ENCODE measurements at places on chromosomes 2 and 18. TPM values are rescaled to one million over a fixed set of nuclear protein-coding genes. Genes with fewer than 3 reads are reported as not detected.

The VIL1 gene
- not detected for total RNA-seq

DNA sequence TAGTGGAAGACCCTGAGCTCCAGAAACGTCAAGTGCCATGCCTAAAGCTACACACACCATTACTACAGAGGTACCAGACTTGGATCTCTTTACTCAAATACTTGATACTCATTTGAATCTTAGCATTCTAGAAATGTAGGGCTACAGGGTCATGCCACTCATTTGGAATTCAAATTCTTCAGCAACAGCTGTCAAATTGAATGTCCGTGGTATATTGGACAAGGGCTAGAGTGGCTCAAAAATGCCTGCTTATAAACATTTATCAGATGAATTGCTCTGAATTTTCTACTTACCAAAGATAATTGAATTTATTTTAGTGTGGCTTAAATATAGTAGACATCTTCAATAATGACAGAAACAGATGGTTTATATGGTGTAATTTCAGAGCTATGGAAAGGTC is 669.7 kb downstream of the SLC4A3 start:
- no peak for DNase-seq

GRCh38 chr18:10010611-10011015 is 96.8 kb downstream of the VAPA start:
- DNase-seq = peak; percentile 65

The MATN3 gene
- total RNA-seq = 0.48 TPM

- DNase-seq = no peak
Measured at GRCh38 chr18:10490401-10491165, 35.2 kb upstream of the NAPG start.

The GKN2 gene
- total RNA-seq = not detected

DNA sequence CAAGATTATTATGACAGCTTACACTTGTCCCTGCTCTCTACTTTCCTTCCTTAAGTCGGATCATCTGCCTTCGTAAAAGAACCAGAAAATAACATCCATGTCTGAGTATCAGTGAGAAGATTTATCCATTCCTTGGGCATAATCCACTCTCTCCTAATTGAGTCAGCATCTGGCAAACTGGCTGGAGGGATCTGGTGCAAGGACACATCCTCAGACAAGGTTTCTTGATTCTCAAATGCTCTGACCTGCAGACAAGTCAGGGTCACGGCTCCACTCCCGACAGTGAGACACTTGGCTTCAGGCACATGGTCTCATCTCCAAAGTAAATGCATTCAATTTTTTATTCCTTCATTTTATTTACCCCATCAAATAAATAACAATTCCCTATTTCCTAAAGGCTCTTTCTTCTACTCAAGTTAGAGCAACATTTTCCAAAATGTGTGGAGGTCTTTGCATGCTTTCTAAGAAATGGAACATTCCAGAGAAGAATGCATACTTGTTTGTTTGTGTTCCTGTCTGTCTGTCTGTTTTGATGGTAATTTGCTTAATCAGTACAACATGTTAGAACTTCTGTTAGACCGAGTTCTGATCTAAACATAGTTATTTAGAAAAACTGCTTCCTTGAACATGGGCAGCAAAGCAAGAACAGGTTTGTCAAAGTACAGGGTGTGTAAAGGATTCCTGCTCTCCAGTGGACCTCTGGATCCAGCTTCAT is 246.9 kb downstream of the IRS1 start:
- no peak for DNase-seq

DNA sequence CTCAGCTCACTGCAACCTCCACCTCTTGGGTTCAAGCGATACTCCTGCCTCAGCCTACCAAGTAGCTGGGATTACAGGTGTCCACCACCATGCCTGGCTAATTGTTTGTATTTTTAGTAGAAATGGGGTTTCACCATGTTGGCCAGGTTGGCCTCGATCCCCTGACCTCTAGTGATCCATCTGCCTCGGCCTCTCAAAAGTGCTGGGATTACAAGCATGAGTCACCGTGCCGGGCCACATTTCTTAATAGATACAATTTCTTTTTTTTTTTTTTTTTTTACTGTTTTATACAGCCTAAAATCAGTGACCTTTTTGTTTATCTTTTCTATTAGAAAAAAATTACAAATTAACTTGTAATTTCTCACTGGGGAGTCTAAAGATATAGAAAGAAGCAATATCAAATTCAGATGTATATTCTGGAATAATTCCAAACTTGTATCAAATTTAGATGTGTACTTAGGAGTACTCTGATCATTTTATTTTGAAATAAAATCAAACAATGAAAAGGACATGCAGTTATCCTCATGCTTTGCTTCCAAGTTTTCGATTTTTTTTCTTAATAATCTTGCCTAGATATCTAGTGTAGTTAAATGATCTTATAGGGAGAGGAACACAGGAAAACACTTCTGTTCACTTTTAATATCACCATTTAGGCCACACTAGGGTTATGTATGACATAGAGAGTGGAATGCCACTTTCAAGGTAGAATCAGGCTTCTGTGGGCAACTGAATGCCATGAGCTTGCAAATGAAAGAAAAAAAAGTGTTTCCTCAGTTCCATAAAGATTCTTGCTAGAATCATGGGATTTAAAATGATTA is 1089.3 kb downstream of the SUCLG1 start:
- no peak for DNase-seq

GRCh38 chr2:15811367-15811766 is 129.0 kb upstream of the MYCN start:
- DNase-seq = peak; percentile 57

DNA sequence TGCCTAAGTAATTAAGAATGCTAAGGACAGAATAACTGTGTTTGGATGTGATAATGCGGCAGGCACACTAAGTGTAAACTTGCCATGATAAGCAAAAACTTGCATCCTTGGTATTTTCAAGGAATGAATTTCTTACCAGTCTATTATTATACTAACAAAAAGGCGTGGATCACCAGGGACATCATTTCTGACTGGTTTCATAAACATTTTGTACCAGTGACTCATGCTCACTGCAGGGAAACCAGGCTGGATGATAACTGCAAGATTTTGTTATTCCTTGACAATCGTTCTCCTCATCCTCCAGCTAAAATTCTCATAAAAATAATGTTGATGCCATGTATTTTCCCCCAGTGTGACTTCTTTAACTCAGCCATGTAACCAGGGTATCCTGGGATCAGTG is 289.5 kb downstream of the CDCA7 start:
- DNase-seq = no peak

DNA sequence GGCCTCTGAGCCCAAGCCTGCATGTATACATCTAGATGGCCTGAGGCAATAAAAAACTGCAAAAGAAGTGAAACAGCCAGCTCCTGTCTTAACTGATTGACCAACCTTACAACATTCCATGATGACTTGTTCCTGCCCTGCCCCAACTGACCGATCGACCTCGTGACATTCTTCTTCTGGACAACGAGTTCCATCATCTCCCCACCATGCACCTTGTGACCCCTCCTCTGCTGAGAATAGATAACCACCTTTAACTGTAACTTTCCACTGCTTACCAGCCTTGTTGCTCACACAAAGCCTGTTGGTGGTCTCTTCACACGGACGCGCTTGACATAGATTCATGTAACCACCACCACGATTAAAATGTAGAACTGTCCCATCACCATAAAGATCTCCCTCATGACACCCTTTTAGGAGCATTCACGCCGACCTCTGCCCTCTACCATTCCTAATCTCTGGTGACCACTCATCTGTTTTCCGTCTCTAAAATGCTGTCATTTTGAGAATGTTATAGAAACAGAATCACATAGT is 120.1 kb upstream of the REV1 start:
- DNase-seq = no peak

GRCh38 chr2:239201531-239201876 is 199.3 kb downstream of the HDAC4 start:
- peak; percentile 72 for DNase-seq

DNA sequence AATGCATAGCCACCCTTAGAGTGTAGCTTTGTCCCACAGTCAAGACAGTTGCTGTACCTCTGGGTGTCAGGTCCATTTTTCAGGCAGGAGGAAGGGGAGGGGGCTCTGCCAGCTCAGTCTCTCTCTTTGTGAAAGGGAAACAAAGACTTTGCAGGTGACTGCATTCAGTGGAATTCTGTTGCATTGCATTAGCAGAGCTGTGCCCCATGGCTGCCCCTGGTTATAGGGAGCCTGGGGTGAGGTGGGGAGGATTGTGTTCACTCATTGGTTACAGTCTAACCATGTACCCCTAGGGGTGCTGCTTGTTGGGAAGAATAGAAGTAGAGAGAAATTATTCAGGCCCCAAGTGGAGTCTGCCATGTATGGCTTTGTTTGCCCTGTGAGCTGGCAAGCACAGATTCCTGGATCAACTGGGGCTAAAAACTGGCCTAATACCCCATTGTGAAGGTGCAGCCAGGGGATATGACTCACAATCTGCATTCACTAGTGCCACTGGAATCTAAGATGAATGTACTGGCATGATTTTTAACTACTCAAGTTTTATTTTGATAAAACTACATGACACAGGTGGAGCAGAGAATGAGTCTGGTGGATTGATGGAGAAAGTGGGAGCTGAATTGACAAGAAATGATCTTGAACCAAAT is 118.4 kb downstream of the SH3BP4 start:
- DNase-seq = no peak

- DNase-seq = no peak
Measured at GRCh38 chr2:22375096-22375495, 1009.9 kb upstream of the KLHL29 start.

DNA sequence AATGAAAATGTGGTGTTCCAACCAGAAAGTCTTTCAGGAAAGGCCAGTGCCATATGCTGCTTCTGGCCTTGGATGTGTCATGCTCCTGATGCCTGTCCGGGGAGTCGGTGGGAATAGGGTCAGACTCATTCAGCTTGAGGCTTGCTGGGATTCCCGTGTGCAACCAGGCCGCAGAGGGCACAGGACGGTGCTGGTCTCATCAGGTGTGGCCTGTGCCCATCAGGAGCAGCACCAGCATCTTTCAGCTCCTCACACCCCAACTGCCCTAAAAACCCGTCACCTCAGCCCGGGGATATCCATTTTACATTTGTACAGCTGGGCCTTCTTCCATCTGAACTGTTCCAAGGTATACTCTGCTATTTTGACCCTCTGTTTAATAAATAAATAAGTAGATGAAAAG is 13.3 kb upstream of the CNNM3 start:
- no peak for DNase-seq

The ANTXR1 gene
- total RNA-seq = 152 TPM

The PTPRN gene
- total RNA-seq = not detected

DNA sequence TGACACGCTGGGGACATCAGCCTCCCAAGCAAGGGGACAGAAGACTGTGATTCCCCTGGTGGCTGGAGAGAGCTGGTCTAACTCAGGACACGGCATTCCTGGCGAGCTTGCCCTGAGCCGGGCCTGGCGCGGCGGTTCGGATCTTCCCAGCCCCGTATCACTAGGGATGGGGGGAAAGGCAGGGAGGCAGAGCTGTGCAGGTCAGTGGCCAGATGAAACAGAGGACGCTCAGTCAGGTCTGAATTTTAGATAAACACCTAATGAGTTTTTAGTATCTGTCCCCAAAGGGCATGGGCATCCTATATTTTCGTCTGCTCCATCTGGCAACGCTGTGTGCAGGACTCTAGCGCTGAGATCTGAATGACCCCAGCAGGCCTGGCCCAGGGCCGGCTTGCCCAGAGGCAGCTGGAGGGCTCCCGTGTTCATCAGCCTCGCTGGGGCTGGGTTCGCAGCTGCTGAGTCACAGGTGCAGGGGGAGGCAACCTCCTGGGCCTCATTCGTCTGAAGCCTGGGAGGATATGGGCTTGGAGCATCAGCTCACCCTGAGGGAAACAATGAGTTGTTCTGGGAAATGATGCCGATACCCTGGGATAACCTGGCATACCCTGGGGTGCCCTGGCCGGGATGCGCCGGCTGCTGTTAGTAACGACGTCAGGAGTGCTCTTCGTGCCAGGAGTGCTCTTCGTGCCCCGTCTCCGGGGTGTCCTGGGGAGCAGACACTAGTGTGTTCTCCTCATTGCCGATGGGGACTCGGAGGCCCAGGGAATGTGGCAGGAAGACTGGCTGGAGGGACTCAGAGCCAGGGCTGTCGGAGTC is 48.1 kb upstream of the HPCAL1 start:
- DNase-seq = no peak

- no peak for DNase-seq
Measured at GRCh38 chr2:45085487-45085886, 76.2 kb upstream of the SIX2 start.

- DNase-seq = no peak
Measured at GRCh38 chr18:57390044-57390443, 37.7 kb downstream of the ST8SIA3 start.

The CYP1B1 gene
- total RNA-seq = 5.6 TPM

GRCh38 chr2:113018509-113018908 is 13.2 kb downstream of the IL36A start:
- no peak for DNase-seq

DNA sequence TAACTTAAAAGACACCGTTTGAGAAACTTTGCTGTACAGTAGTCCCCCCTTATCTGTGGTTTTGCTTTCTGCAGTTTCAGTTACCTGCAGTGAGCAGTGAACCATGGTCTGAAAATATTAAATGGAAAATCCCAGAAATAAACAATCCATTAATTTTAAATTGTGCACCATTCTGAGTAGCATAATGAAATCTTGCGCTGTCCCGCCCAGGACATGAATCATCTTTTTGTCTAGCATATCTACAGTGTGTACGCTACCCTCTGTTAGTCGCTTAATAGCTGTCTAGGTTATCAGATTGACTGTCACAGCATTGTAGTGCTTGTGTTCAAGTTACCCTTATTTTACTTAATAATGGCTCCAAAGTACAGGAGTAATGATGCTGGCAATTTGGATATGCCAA is 6.1 kb downstream of the ARPC2 start:
- DNase-seq = no peak

DNA sequence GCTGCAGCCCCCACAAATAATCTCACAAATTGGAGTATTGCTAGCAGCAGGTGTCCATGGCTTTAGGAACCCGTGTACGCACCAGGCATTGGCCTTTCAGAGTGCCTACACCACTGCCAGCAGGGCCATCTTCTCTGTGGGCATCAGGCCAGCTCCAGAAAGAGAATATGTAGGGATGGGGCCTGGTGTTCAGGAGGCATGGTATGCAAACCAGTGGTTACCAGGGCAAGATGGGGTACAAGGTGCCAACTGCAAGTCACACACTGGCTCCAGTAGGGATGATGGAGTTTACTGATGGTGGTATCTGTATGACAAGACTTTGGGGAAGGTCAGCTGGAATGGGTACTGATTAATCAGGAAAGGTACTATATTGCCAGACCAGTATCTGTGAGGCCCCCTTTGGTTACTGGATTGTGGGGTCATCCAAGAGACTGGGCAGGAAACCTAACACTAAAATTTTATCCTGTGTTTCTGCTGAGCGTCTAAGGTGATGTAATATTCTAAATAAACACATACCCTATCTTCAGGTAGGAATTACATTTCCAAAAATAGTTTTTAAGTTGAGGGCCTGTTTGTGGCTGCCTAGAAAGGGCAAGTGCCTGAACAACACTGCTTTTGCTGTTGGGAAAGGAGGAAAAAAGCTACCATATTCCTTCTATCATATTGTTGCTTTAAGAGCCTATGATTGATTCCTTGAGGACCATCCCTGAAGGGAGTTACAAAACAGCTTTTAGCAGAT is 9.0 kb downstream of the CNOT9 start:
- no peak for DNase-seq

All from ovary (tissue), 10 donors.